Midbrain (tissue), 1 donor: ENCODE measurements at places on chromosomes 1 and 21.

- DNase-seq: no peak
Observed at GRCh38 chr1:1282998-1283397, 2.8 kb downstream of the SCNN1D start.

- DNase-seq: no peak
Observed at GRCh38 chr1:235683653-235684052, 34.1 kb upstream of the GNG4 start.

GRCh38 chr1:241309651-241310050 is 47.4 kb downstream of the RGS7 start:
- DNase-seq: no peak

- DNase-seq: no peak
Observed at GRCh38 chr1:9166289-9167235, 37.7 kb upstream of the GPR157 start.

DNA sequence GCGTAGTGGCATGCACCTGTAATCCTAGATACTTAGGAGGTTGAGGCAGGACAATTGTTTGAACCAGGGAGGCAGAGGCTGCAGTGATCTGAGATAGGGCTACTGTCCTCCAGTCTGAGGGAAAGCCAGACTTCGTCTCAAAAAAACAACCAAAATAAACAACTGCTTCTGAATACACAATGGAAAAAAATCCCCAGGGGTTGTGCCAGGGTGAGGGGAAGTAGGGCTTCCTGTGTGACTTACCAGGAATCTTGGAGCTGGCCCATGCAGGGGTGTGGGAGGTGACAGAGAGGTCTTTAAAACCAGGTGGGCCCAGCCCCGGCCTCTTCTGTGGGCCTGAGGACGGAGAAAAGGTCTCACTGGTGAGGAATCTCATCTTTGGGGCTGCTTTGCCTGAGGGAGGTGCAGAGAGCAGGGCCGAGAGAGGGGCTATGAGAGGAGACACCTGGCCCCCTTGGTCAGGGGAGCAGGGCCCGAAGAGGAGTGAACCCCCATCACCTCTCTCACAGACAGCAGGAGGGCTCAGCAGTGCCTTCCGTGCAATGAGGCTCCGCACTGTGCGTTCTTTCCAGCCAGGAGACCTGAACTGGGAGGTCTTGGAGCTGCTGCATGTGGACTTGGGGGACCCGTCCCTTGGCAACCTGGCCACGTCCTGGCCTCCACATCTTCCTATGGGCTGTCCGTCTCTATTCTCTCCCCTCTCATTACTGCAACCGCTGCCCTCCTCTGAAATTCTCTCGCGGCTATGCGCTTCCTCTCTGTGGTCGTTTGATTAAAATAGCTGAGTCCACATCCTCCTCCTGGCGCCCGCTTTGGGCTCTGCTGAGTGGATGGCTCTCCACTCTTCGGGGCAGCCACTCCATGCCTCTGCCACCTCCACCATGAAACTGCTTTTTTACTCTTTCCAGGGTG is 10.7 kb downstream of the PLA2G5 start:
- DNase-seq: no peak

DNA sequence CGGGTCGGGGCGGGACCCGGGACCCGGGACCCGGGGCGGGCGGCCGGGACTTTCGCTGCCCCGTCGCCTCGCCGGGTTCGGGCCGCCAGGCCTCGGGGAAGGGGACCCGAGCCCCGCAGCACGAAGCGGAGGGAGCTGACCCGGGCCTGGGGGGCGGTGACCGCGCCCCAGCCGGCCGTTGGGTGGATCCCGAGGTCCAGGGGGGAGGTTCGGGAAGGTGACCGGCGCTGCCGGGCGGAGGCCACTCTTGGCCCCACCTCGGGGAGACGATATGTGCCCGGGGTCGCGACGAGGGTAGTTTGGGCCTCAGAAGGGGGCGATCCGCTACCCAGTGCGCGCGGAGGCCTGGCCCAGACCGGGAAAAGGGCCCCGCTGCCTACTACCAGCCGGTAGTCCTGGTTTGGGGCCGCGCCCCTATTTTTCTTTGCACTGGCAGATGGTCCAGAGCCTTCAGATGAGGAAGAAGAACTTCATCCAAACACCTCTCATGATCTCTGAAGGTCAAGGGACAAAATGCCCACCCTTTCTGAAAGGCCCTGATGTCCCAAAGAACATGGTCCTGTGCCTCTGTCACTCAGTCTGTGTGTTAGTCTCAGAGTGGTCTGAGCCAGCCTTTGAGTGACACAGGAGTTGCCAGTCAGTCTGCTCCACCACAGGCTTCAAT is 766 bp downstream of the AGO4 start:
- DNase-seq: peak; percentile 29

GRCh38 chr1:179447489-179447888 is 81.7 kb downstream of the AXDND1 start:
- DNase-seq: no peak

DNA sequence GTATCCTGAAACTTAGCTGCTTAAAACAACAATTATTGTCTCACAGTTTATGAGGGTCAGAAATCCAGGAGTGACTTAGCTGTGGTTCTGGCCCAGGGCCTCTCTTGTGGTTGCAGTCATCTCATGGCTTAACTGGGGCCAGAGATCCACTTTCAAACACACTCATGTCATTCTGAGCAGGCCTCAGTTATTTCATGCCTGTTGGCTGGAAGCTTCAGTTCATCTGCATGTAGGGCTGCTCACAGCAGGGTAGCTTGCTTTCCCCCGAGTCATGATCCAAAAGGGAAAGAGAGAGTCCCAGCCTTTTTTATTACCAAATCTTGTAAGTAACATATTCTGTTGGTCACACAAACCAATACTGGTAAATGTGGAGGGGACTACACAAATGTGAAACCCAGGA is 96.6 kb upstream of the B3GALT2 start:
- no peak for DNase-seq

GRCh38 chr1:212488436-212489283 is 55.9 kb downstream of the NENF start:
- peak; percentile 72 for DNase-seq

GRCh38 chr1:6294080-6294889 is 33.4 kb upstream of the GPR153 start:
- DNase-seq: no peak

DNA sequence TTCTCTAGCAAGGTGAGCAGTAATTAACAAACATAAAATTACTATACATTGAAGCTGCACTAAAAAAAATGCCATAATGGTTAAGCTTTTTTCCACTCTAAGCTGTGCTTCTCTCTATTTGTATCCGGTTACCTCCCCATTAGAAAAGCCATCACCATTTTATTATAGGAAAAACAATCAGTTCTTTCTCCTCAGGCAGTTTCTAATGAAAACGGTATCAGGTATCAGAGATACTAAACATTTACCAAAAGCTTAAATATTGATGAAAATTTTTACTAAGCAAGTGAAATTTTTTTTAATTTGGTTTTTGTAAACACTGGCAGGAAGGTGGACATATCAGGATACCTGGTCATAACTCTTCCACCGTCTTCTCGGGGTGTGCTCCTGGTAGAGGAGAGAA is 14.2 kb downstream of the NTPCR start:
- no peak for DNase-seq

GRCh38 chr1:201145816-201146215 is 8.5 kb downstream of the TMEM9 start:
- no peak for DNase-seq

DNA sequence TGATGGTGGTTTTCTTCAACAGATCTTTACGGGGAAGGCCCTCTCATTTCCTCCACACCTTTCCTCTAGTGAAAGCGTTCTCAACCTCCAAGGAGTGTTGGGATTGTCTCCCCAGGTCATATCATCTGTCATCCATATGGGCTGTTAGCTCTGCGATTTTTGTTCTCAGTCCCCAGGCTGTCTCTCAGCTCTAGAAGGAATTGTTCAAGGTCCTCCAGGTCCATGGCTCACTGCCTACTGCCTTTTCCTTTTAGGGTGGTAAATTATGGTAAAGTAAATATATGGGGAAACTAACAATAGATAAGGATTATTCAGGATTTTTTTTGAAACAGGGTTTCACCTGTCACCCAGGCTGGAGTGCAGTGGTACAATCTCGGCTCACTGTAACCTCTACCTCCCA is 37.6 kb downstream of the ELF3 start:
- DNase-seq: no peak

DNA sequence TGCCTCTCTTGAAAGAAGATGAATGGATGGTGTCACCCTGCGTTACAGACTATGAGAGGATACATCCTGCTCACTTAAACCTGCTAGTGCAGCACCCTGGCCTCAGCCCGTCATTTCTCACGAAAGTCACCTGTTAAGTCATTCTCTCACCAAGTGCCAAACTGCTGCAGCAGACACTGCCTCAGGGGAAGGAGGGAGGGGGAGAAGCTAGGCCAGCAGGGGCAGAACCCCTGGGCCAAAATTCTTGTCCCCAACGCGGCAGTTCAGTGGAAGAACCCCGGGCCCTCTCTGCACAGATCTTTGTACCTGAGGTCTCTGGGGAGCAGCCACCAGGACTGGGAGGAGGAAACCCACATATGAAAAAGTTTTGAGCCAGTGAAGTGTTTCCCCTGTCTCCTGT is 37.6 kb downstream of the SYT6 start:
- DNase-seq: no peak

DNA sequence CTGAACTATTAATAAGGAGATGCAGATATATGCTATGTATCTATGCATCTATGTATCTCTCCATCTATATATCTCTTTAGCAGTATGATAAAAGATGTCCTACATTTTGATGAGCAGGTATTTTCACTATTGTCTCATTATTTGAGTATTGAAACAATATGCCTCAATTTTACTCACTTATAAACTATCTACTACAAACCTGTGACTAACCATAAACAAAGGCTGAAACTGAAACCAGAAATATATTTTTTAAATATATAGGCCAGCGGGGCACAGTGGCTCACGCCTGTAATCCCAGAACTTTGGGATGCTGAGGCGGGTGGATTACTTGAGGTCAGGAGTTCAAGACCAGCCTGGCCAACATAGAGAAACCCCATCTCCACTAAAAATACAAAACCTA is 22.0 kb downstream of the EIF4G3 start:
- DNase-seq: no peak

DNA sequence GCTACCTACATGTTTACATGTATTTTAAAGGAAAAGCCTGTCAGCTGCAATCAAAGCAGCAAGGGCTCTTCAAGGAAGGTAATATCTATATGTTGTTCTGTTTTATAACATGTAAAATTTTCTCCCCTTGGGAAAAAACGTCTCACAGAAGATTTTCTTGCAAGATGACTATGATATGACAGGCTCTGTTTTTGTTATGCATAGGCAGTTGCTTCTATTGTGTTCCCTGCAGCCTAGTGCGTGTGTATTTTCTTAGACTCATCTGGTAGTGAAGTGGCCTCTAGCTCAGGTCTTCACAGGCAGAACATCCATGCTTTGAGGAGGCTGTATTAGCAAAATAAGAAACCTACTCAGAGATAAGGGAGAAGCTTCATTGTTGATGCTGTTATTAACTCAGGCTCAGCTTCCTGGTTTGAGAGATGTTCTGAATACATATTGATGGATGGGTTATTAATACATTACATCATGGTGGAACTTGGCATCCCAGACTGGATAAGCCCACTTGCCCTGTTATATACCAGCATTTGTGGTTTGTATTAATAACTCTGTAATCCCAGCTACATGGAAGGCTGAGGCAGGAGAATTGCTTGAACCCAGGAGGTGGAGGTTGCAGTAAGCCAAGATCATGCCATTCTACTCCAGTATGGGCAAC is 35.8 kb downstream of the LAMC1 start:
- no peak for DNase-seq

DNA sequence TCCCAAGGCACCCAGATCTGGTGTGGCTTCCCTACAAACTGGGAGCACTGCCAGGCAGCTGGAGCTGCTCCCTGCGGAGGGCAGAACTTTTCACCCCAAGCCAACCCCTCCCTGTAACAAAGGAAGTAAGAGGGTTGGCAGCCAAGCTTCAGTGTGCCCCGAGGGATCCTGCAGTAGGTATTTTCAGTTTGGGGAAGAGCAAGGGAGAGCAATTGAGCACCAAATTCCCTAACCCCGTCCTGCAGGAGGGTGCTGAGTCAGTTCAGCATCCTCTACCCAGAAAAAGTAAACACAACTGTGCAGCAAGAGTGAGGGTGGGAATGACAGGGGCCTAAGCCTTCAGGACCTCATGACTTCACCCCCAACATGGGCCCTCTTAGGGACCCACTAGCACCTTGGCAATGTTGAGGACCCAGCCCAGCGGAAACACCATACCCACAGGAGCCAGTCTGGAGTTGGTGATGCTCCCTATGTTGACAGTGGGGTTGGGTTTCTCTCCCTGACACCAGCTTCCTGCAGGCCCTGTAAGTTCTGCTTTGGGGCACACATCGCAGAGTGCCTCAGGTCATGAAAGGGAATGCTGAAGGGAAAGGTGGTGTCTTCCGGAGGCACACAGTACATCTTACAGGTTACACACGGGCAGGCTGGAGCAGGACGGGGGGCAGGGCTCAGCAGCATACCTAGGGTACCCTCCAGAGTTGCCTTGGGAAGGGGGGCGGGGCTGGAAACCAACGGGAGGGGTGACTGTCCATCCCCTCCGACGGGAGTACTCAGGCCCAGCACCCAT is 14.8 kb downstream of the SH3BP5L start:
- no peak for DNase-seq

DNA sequence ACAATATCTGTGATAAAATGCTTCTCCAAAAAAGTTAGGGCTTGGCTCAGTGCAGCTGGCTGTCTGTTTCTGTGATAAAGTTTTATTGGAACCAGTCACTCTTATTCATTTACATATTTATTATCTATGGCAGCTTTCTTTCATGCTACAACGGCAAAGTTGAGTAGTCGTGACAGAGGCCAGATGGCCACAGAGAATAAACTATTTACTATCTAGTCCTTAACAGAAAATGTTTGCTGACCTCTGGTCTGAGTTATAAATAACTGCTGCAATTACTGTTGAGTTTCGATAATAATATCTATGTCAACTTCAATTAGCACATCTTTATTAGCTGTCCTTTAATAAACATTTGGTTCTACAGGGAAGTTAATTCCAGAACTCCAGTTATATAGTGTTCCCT is 180.2 kb upstream of the RUNX1 start:
- DNase-seq: no peak

DNA sequence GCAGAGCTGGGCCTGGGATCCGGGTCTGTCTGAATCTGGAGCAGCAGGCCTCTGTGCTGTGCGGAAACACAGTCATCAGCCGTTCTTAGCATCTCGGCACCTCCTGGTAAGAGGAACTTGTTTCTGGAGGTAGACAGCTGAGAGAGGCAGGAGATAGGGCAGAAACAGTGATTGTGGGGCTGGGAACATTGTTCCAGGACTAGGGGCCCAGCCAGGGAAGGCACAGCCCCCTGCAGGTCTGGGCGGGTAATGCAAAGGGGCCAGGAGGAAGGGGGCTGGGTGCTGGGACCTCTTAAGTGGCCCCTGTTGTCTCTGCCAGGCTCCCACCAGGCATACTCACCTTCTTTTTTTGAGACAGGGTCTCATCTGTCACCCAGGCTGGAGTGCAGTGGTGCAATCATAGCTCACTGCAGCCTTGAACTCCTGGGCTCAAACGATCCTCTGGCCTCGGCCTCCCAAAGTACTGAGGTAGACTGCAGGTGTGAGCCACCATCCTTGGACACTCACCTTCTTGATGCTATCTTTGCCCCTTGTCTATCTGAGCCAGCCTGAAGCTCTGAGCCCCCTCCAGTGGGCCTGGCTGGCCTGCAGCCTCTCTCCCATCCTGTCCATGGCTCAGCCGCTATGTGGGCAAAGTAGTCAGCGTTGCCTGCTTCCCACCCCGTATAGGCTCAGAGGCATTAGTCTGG is 134.3 kb upstream of the ZBTB40 start:
- no peak for DNase-seq
